ENCODE measurements at places on chromosomes 2 and 18.
A peak's percentile ranks its signal among the peaks of the same experiment; 100 is the strongest.

GRCh38 chr2:180776921-180777320 lies 203.5 kb upstream of the UBE2E3 start:
- no peak for DNase-seq

GRCh38 chr2:1826226-1826905 lies 82.1 kb upstream of the PXDN start:
- DNase-seq: no peak

GRCh38 chr2:237763812-237764211 lies 34.8 kb upstream of the RBM44 start:
- DNase-seq: no peak

- DNase-seq: no peak
Observed at GRCh38 chr2:230589497-230590015, 123.1 kb upstream of the CAB39 start.

- no peak for DNase-seq
Observed at GRCh38 chr2:16335604-16335930, 330.1 kb downstream of the CYRIA start.

DNA sequence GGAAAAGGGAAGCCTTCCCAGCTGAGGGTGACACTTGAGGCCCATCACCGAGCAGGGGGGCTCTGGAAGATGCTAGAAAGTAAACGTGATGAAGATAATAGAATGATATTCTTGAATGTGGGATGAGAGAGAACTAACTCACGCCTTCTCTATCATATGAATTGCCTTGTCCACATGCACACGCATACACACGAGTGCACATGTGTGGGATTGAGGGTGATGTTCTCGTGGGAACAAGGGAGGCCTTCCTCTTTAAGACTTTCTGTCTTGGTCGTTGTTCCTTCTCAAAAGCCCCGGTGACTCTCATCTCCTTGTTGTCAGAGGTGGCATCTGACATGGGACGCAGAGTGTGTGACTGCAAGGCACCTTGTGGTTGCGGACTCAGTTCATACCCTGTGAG lies 436.9 kb downstream of the ZNF516 start:
- no peak for DNase-seq

GRCh38 chr2:218743068-218743467 lies 32.4 kb downstream of the TTLL4 start:
- no peak for DNase-seq

DNA sequence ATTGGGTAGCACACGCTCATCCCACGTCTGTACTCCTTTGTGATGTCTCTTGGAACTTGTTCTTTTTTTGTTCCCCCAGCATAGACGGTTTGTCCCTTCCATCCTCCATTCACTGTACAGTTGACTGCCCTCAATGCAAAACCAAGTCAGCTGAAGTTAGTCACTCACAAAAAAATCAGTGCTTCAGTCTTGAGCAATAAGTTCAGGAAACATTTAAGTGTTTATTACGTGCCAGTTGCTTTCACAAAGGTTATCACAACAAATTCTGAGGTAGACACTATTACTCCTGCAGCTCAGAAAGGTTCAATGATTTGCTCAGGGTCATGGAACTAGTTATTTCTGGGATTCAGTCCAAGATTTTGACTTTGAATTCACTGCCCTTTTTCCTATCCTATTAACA lies 102.2 kb downstream of the PDE1A start:
- DNase-seq: no peak

- DNase-seq: no peak
Observed at GRCh38 chr18:64718808-64719207, 569.9 kb upstream of the LINC00305 start.

DNA sequence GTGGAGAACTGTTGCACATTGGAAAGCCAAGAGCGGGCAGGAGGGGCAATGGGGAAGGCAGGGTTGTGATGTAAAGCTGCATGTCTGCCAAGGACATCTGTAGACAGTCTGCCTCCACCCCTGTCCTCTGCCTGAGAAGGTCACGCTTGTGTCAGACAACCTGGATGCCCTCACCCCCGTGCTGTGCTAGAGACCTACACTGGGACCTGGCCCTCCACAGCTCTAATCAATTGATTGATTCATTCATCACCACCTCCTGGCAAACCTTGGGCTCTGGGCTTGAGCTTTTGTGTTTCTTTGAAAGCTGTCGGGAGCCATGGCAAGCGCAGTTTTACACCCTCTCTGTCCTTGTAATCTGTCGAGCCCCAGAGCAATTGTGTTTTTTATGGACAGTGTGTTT lies 41.1 kb downstream of the MARCO start:
- no peak for DNase-seq

DNA sequence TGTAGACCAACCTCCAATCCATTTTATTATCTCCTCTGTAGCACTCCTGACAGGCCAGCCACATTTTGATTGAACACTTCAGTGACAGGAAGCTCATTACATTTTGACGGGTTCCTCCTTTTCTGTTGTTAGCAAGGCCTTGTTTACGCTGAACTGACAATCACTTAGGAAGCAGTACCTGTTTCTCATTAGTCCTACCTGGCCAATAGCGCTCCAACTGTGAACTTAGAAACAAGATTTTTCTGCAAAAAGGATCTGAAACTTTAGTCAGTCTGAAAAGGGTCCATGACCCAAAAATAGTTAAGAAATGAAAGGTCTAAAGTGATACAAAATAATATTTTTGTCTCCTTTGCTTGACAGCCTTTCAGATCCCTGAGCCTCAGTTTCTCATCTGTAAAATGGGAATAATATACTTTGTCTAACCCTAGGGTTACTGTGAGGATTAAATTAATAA lies 119.6 kb upstream of the MSTN start:
- no peak for DNase-seq

- DNase-seq: no peak
Observed at GRCh38 chr2:111200333-111200881, 79.7 kb downstream of the BCL2L11 start.

DNA sequence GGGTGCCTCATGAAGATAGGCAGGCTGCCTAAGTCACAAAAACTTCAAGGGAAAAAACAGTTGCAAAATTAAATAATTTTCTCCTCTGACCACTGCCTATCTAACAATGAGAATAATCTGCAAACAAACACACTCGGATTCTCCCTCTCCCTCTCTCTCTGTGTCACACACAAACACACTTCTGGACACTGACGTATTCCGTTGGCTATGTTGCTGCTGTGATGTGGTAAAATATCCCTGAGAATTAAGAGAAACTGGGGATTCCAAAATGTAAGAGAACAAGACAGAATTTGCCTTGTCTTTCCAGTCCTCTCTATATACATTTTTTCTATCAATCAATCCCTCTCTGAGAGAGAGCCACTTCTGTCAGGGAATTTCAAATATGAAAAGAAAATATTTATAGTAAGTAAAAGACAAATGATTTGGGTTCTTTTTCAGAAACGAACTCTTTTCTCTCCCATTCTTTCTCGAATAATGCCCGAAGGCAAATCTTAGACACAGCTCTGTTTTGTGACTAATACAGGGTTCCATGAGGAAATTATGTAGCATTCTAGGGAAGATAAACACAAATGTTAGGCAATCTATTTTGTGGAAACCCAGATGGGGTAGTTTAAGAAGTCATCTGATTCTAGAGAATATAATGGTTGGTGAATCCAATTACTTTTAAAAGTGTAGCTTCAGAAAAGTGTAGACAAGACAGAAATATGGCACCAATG lies 310.3 kb upstream of the CYP26B1 start:
- no peak for DNase-seq

GRCh38 chr2:10980886-10981425 lies 69.2 kb downstream of the KCNF1 start:
- DNase-seq: no peak

DNA sequence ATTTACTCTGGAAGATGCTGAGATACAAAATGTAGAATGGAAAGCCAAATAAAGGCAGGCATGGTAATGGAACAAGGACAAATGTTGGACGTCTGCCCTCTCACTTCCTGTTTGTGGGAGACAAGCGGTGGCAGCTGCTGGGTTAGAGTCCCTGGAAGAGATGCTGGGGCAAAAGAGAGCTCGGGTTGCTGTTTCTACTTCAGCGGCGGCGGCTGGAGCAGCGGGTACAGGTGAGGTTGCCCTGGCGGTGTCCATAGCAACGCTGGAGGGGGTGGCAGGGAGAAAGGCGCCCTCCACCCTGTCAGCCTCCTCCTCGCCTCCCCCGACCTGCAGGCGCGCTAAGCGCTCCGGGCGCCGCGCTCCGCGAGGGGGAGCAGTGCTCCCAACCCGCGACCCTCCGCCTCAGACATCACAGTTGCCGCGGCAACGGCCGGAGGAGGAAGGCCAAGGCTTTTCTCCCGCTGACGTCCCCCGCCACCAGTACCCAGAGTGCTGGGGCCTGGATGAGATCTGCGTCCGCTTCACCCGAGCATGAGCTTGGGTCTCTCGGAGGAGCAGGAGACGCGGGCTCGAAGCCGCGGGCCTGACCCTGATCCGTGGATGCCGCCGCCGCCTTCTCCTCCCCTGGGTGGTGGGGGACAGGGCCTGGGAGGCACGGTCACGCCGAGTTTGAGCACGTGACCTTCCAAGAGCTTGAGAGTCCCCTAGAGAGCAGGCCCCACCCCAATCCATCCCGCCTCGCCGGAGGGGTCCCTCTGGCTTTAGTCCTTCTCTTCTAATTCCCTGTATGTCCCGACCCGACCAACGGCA lies 65.6 kb downstream of the NOL4 start:
- DNase-seq: peak; percentile 62

- no peak for DNase-seq
Observed at GRCh38 chr2:15415748-15416147, 145.4 kb downstream of the NBAS start.

DNA sequence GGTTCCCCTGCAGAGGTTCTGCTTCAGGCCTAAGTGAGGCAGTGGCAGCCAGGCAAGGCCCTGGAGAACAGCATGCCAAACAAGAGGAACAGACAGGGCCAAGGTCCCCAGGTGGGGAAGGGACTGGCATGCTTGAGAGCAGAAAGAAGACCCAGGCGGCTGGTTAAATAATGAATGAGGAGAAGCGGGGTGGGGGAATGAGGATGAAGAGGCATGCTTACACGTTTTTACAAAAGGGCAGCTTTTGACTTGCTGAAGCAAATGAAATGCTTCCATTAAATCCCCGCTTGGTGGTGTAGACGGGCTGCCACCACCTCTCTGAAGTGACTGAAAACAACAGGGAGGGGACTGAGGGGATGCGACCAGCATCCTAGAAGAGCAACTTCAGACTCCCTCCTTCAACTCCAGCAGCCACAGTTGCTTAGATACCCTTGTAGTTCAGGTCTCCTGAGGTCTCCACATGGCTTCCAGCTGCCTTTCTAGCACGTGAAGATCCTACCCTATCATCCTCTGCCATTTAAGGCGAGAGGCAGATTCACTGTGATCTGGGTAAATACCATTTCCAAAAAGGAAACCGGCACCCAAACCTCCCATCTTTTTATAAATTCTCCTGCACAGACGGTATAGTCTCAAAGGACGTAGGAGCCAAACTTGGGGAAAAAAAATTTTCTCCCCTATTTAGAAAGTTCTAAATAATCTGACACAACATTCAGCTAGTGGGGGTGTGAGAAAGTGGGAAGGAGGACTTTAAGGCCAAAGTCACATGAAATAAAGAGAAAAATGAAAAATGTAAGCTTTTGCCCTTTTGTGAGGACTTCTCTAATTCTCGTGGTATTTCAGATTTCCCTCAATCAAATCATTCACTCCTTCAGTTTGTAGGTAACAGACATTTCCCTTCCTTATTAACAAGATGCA lies 65.6 kb downstream of the CACNB4 start:
- no peak for DNase-seq

DNA sequence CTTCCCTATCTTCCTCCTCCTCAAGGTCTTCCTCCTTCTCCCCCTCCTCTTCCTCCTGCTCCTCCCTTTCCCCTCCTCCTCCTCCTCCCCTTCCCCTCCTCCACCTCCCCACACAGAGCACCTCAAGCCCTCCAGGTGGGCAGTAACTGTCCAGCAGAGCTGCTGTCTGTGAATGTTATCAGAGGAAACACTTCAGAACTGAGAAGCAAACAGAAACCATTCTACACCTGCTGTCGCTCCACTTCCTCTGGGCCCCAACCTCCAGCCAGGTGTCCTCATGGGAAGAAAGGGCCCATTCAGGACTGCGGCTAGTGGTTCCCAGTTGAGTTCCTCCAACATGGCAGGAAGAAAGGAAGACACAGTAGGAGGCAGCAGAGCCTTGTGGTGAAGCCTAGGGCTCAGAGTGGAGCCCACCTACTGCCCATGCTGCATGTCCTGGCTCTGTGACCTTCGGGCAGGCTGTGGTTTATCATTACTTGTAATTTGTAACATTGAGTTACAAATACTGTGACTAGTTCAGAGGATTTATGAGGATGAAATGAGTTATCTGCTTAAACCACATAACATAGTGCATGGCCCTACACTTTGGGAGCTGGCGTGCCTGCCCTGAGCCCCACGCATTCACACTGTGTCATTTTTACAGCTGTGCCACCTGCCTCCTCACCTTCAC lies 165.9 kb upstream of the ID2 start:
- no peak for DNase-seq

DNA sequence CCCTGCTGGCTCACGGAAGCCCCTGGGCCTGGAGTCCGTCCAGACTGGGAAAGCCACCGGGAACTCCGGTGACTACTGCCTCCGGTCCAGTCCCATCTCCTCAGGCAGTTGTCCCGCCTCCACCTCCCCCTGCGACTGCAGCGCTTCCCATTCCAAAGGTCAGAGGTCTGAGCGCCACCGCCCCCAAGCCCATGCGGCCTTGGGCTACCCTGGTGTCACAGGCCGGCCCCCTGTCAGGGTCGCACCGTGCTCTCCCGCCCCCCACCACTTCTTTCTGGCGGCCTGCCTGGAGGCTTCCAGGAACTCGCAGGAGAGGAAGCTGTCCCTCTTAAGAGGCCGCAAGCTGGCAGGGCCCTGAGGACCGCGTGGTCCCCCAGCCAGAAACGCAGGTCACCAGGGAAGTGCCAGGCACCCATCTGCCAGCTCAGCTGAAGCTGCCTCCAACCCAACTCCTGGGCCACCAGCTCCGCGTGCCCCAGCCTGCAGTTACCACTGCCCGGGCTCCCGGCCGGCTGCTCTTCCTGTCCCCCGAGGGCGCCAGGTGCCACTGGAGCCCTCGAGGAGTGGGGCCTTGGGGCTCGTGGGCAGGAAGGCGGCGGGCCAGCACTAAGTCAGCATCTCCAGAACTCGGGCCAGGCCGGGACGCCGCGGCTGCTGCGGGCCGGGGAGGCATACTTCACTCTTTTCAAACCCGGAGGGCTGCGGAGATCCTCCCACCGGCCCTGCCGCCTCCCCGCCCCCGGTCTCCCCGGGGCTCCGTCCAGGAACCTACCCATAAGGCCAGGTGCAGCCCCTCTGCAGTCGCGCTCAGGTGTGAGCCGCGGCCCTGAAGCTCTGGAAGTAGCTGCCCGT lies 83.3 kb upstream of the POMC start:
- peak; percentile 77 for DNase-seq

GRCh38 chr18:71485611-71486010 lies 1058.5 kb downstream of the CBLN2 start:
- no peak for DNase-seq

DNA sequence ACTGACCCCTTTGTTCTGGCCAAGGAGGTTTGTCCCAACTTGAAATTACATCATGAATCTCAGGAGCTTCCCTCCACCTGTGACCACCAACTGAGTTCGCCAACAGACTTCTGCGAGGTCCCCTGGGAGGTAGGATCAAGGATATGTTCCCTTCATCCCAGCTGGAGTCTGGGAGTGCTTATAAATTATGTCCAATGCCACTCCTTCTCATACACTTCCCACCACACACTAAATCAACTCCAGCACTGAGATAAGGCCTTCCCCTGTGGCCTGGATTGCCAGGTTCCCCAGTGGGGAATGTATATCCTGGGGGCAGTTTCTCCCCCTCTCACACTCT lies 99.2 kb downstream of the RND3 start:
- no peak for DNase-seq

All from Right ventricle myocardium inferior (tissue), 1 donor.